ENCODE measurements at places on chromosomes 13 and 19.

GRCh38 chr19:37874784-37875183 is 31.6 kb downstream of the WDR87 start:
- no peak for DNase-seq

DNA sequence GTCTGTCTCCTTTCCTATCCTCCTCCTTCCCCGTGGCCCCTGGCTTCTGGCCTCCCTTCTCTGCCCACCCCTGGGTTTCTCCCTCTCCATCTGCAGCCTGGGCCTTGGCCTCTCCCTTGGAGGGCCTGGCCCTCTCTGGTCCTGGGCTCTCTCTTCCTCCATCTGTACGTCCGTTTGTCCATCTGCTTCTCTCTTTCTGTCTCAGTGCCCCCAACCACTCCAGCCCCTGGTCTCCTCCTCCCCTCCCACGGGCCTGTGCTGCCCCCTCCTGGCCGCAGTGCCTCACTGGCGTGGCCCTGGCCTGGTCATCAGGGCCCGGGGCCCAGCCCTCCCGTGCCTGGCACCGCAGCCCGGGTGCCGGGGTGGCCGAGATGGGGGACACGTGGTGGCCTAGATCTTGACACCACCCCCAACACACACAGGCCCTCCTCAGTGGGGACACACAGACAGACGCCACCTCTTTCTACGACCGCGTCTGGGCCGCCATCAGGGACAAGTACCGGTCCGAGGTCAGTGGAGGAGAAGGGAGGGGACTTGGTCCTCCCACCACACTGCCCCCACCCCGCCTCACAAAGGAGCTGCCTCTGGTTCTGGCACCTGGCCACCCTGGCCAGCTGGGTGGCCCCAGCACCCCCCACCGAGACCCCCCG is 11.3 kb downstream of the PRKCSH start:
- peak; percentile 36 for DNase-seq

GRCh38 chr19:9014803-9015202 is 4.6 kb upstream of the MUC16 start:
- no peak for DNase-seq

DNA sequence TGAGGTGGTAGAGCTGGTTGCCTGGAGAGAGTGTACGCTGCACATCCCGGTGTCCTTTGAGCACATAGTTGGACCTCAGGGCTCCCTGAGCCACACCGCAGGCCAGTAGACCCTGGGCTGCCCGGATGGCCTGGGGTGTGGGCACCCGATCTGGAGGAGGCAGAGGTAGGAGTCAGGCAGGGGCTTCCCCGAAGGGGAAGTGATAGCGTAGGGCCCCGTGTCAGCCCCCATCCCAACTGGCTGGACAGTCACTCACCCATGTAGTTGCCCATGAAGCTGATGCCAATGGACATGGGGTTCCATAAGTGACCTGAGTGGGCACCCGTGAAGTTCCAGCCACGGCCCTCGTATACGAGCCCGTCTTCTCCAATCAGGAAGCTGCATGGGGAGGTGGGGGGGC is 3.6 kb downstream of the PGLYRP1 start:
- no peak for DNase-seq

DNA sequence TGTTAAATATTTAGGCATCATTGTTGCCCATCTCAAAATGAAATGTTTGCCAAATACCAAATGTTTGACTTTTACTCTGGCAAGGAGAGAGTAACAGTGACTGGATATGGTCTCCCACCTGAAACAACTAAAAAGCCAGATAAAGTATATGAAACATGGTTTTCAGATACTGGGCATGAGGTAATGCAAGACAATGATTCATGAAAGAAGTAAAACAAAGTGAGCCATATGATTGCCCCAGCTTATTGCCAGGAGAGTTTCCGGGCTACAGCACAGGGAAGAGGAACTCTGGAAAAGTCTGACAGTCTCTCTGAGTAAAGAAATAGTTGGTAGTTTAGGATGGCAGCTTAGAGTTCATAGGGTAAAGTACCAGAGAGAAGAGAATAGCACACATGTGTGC is 354.6 kb downstream of the DNAJC15 start:
- no peak for DNase-seq

DNA sequence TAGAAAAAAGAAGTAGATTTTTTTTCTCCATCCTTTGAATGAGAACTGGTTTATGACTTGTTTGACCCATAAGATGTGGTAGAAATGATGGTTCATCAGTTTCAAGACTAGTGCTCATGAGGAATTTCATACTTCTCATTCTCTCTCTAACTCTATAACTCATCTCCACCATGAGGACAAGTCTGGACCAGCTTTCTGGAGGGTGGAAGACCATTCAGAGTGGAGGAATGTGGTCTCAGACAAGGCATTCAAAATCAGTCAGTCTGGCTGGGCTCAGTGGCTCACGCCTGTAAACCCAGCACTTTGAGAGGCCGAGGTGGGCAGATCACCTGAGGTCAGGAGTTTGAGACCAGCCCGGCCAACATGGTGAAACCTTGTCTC is 3.5 kb upstream of the EID2 start:
- DNase-seq: no peak

DNA sequence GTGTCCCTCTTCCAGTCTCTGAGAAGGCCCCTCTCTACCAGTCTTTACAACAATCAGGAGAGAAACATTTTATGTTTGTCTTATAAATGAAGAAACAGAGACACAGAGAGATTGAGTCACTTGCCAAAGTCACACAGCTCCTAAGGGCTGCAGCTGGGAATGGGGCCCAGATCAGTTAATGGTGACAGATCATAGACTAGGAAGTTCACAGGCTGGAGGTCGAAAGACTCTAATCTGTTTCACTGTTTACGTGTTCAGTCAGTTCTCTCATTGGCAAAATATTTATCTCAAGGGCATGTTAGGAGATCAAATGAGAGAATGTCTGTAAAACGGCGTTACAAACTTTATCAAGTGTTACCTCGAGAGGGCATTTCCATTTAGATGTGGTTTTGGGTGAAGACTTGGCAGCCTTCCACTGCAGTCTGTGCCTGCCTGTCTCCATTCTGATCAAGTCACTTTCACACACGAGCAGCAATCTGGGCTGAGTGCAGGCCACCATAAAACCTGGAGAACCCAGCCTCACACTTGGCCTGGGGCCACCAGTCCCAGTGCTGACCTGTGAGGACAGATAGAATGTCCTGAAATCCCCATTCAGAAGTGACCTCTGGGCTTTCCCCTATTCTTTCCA is 65.1 kb downstream of the SIAH3 start:
- DNase-seq: no peak

- no peak for DNase-seq
Observed at GRCh38 chr13:84136582-84136981, 254.3 kb upstream of the SLITRK1 start.

- DNase-seq: no peak
Observed at GRCh38 chr19:2179095-2179494, 15.4 kb downstream of the DOT1L start.

- peak; percentile 1 for DNase-seq
Observed at GRCh38 chr13:25455146-25455545, 83.4 kb downstream of the ATP8A2 start.

GRCh38 chr13:38606699-38607535 is 80.0 kb upstream of the FREM2 start:
- no peak for DNase-seq

- DNase-seq: no peak
Observed at GRCh38 chr19:32653599-32653915, 21.4 kb downstream of the ANKRD27 start.

DNA sequence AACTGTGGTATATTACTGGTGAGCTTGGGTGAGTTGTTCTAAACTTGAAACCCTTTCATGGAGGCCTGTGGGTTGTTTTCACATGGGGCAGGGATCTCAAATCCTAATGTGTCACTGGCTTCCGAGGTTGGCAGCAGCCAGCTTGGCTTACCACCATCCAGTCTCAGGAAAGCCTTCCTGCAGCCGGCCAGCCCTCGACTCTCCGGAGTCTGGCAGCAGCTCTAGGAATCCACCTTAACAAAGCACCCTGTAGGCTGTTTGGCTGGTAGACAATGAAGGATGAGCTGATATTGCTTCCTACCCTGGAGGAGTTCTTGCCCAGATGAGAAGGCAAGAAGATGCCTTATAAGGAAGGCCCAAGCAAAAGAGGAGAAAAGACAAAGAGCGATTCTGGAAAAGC is 188.3 kb downstream of the KLF12 start:
- DNase-seq: no peak

- DNase-seq: no peak
Observed at GRCh38 chr19:52170863-52171320, 529 bp downstream of the ZNF836 start.

DNA sequence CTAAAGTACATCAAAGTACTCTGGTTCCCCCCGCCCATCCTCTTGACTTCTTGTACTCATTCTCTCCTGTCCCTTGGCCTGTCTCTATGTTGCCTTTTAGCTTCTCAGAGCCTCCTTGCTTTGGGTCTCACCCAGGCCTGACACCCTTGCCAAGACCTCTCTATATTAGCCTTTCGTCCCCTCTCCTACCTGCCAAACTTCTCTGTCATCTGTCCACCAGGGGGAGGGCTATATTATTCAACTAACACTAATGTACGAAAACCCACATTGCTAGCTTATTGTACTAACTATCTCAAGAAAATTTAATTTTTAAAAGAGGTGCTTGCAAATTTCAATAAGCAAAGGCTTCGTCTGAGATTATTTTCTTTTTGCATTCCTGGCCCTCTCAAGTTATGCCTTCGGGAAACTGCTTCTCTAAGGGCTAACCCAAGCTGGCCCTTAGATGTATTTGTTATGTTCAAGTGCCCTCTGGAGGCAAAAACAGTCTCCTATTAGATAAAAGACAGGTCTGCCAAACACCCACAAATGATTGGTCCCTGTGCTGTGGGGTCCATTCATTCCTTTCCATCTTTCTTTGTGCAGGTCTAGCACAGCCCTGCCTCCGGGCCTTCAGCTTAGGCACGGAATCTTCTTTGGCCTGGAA is 6.3 kb upstream of the MRPS31 start:
- peak; percentile 68 for DNase-seq

GRCh38 chr13:107203146-107203847 is 635.4 kb upstream of the ARGLU1 start:
- no peak for DNase-seq

- DNase-seq: no peak
Observed at GRCh38 chr13:48181482-48182145, 51.4 kb upstream of the ITM2B start.

- DNase-seq: no peak
Observed at GRCh38 chr13:39897636-39898035, 242.2 kb downstream of the COG6 start.

DNA sequence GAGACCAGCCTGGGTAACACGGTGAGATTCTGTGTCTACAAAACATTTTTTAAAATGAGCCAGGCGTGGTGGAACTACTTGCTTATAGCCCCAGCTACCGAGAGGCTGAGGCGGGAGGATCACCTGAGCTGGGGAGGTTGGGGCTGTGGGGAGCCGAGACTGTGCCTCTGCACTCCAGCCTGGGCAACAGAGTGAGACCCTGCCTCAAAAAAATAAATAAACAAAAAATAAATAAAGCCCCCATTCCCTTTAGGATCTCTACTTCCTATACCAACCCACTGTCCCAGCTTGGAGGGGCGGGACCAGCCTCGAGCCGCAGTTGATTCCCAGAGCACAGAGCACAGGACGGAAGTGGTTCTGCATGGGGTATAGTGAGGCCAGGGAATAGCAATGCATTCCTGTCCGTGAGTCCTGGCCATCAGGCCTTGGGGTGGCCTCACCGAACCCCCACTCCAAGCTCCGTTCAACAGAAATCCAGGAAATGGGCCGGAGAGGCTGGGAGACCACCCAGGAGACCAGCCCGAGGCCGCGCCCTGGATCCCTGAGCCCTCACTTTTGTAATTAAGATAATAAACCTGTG is 4.9 kb upstream of the PTBP1 start:
- no peak for DNase-seq

DNA sequence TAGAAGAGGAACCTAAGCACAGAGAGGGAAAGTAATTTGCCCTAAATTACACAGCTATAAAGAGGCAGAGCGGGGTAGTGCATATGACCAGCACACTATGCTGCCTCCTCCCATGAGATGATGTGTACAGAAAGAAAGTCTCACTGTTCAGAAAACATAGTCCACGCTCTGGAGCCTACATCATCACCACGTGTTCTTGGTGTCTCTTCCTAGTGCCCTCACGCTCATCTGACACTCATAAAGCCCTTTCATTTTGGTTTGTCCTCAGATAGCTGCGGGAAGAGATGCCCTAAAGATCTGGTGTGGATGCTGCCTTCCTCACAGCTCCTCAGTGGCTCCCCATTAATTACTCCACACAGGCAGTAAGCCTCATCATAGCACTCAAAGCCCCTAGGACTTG is 27.4 kb upstream of the SIAH3 start:
- DNase-seq: no peak

GRCh38 chr13:79533781-79534400 is 52.9 kb downstream of the NDFIP2 start:
- peak; percentile 76 for DNase-seq

GRCh38 chr19:11164879-11165406 is 9.4 kb upstream of the SPC24 start:
- peak; percentile 90 for DNase-seq

DNA sequence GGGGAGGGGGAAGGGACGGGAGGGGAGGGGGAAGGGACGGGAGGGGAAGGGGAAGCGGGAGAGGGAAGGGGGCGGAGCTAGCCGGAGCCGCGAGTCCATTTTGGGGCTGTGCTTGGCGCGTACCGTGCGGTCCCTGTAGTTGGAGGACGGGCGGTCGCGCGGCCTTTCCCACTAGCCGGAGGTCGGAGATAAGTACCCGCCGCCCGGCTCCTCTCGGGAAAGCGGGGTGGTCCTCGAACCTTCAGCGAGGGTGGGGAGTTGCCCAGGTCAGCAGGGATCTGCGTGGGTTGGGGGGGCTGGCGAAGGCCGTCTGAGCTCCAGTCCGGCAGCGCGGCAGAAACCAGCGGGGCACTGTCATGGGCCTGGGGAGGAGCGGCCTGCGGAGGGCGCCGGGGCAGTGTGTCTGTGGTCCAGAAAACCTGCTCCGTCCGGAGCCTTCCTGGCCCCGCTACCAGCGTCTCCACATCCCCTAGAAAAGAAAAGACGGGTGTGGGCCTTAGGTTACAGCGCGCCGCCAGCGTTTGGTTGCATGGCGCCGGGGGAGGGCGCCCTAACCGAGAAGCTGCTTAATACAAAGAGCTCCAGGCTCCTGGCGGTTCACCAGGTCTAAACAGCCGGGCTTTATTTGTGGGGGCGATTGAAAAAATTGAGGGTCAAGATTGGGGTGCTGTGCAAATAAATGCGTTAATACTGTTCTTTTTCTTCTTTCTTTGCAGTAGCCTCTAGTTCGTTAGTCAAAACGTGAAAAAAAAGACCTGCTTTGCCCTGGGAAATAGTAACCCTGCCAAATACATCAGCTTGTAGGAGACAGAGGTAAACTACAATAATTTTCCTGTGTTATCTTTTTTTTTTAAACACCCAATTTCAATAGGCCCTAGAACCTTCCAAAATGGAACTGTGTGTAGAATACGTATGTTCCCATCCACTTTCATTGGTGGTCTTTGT is at the start of gene TRIM13:
Gene TRIM13, plus strand, starts transcription at position 92 of the 945 bp plus-strand sequence. CDS start 14,899 bp downstream, outside the sequence.
- DNase-seq: peak; percentile 89

Data from EH (cell line).